ENCODE measurements at places on chromosomes 12 and 14.

DNA sequence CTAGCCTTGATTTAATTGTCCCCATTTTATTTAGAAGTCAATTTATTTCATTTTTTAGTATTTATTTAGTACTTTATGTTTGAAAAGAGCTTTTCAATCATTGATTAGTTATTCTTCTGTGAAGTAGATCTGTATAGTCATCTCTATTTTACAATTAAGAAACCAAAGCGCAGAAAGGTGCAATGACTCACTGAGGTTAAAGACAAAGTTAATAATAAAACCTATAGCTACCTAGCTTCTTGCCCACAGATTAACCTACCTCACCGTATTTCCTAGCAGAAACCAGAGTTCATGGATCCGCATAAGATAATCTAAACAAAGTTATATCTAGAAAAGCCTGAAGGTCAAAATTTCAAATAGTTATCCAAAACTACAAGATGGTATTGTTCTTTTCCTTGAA lies 176.4 kb downstream of the GRIN2B start:
- no peaks in the 10 kb centered on the region for H3K36me3 ChIP-seq
- H3K27me3 ChIP-seq, result no peaks in the 10 kb centered on the region
- H3K4me1 ChIP-seq, result no peaks in the 10 kb centered on the region
- DNase-seq, result no peak

- peaks cover 20% of the 10 kb centered on the region for H3K4me1 ChIP-seq
- DNase-seq, result no peak
- no peaks in the 10 kb centered on the region for H3K27me3 ChIP-seq
- no peak overlapping the region for H3K4me3 ChIP-seq
- no peak overlapping the region for H3K27ac ChIP-seq
Measured at GRCh38 chr12:112007945-112008344, 5.0 kb downstream of the TMEM116 start.

GRCh38 chr12:28844718-28845117 lies 304.4 kb upstream of the FAR2 start:
- no peak overlapping the region for H3K4me3 ChIP-seq
- no peaks in the 10 kb centered on the region for H3K36me3 ChIP-seq
- no peak for DNase-seq
- no peaks in the 10 kb centered on the region for H3K4me1 ChIP-seq
- no peaks in the 10 kb centered on the region for H3K27me3 ChIP-seq

DNA sequence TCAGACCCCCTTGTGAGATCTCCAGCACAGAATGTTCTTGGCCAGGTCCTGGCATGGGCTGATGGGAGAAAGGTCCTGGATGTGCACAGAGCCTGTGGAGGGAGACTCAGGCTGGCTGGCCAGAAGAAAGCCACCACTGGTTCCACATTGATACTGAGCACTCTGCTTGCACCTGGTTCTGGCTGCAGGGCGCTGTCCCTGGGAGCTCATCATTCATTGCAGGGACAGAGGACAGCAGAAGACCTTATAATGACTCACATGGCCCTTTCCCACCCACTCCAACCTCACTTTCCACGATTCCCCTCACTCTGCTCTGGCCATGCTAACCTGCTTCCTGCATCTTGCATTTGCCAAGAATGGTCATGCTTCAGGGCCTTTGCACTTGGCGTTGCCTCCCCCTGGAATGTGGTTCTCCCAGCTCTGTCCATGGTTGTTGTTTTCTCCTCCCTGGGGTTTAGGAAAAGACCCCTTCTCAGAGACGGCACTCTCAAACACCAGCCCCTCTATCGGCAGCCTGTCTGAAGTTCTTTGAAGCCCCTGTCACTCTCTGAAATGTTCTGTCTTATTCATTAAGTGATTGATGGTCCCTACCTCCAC lies 10.3 kb downstream of the KRT7 start:
- no peak overlapping the region for H3K4me3 ChIP-seq
- no peaks in the 10 kb centered on the region for H3K36me3 ChIP-seq
- H3K27ac ChIP-seq, result peak overlapping the region; percentile 68
- peaks cover 57% of the 10 kb centered on the region for H3K4me1 ChIP-seq
- no peak for DNase-seq
- no peaks in the 10 kb centered on the region for H3K27me3 ChIP-seq

DNA sequence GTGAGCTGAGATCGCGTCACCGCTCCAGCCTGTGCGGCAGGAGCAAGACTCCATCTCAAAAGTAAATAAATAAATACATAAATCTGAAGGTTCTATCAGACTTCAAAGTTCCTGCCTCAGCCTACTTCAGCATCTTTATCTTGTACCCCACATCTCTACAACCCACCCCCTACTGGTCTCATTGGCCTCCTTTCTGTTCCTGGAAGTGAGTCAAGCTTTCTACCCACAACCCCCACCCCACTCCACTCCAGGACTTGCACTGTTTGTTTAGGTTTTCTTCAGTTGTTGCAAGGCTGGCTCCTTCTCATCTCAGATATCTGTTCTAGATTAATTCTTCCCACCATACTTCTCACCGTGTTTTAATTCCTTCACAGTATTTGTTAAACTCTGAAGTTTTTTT lies 714 bp upstream of the PSMC6 start:
- DNase-seq, result no peak
- H3K4me3 ChIP-seq, result peak overlapping the region; percentile 94
- no peaks in the 10 kb centered on the region for H3K27me3 ChIP-seq
- peaks cover 11% of the 10 kb centered on the region for H3K4me1 ChIP-seq
- peak overlapping the region; percentile 87 for H3K27ac ChIP-seq
- peaks cover 16% of the 10 kb centered on the region for H3K36me3 ChIP-seq

DNA sequence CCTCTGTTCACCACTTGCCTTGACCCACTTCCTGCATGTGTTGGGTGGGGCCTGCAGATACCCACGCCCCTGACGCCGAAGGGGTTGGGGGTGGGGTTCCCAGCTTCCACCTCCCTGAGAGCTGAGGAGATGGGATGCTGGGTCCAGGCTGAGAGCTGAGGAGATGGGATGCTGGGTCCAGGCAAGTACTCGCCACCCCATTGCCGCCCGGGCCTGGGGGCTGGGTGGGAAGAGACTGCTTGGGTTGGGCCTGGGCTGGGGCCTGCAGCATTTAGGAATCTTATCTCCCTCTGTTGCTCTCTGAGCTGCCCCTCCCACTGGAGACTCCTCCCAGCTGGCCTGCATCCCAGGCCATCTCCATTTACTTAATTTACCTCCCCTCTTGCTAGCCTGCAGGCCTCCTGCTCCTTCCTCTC lies 17.4 kb downstream of the TEAD4 start:
- H3K4me1 ChIP-seq, result no peaks in the 10 kb centered on the region
- no peak overlapping the region for H3K27ac ChIP-seq
- no peak overlapping the region for H3K4me3 ChIP-seq
- H3K27me3 ChIP-seq, result no peaks in the 10 kb centered on the region
- DNase-seq, result no peak

DNA sequence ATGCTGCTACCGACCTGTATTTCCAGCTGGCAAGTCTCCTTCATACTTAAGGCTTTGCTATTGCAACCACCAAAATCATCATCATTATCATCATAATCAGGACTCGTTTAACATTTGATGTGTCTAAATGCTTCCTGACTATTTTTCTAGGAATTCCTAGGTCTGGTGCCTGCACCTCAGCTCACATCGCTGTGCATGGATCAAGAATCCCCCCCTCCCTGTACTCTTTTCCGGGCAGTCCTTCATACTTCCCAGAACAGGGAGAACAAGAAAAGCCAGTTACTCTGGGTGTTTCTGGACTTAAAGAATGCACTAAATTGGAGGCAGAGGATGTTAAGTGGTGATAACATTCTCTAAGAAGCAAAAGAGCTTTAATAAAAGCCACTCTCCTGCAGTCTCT lies 9.4 kb downstream of the ERP27 start:
- H3K27me3 ChIP-seq, result no peaks in the 10 kb centered on the region
- peaks cover 28% of the 10 kb centered on the region for H3K4me1 ChIP-seq
- no peaks in the 10 kb centered on the region for H3K36me3 ChIP-seq

GRCh38 chr12:9668161-9669018 lies 1.1 kb upstream of the CLEC2D start:
- H3K36me3 ChIP-seq, result no peaks in the 10 kb centered on the region
- H3K4me3 ChIP-seq, result no peak overlapping the region
- no peak for DNase-seq
- no peaks in the 10 kb centered on the region for H3K27me3 ChIP-seq

DNA sequence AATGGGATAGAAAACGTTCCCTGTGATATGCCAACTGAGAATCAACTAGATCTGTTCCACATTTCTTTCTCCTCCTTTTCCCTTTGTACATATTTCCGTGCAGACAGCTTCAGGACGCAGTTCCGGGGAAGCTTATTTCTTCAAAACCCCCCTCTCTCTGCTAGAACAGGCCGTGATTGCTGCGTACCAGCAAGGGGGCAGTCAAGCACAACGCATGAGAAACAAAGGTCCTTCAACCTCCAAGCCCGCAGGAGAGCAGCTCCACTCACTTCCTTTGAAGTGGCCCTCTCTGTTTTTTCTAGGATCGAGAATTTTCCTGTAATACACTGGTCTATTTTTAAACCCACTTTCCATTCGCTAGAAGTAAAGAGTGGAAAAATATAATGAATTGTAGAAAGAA lies 80.8 kb downstream of the ZNF664 start:
- peak; percentile 12 for DNase-seq
- H3K36me3 ChIP-seq, result no peaks in the 10 kb centered on the region
- no peak overlapping the region for H3K4me3 ChIP-seq
- H3K4me1 ChIP-seq, result no peaks in the 10 kb centered on the region
- no peak overlapping the region for H3K27ac ChIP-seq

GRCh38 chr14:56760164-56760914 lies 49.9 kb downstream of the OTX2 start:
- no peaks in the 10 kb centered on the region for H3K4me1 ChIP-seq
- no peak overlapping the region for H3K27ac ChIP-seq
- peaks cover 4% of the 10 kb centered on the region for H3K27me3 ChIP-seq
- no peaks in the 10 kb centered on the region for H3K36me3 ChIP-seq

DNA sequence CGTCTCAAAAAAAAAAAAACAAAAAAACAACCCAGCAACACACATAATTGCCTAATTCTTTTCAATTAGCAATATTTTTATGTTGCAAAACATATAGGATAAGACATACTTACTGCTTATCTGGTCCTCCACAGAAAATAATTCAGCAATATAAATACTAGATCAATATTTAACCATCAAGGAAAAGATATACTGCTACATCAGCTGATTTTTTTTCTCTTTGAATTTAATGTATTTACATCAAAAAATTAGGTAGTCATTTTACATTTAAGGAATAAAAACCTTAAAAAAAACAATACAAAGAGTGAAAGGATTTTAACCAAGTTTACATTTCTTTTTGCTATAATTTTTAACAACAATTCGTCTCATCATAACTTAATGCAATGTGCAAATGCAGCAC lies 28.1 kb downstream of the SPTSSA start:
- no peak overlapping the region for H3K4me3 ChIP-seq
- H3K4me1 ChIP-seq, result no peaks in the 10 kb centered on the region
- no peaks in the 10 kb centered on the region for H3K36me3 ChIP-seq
- no peaks in the 10 kb centered on the region for H3K27me3 ChIP-seq
- no peak for DNase-seq
- no peak overlapping the region for H3K27ac ChIP-seq

DNA sequence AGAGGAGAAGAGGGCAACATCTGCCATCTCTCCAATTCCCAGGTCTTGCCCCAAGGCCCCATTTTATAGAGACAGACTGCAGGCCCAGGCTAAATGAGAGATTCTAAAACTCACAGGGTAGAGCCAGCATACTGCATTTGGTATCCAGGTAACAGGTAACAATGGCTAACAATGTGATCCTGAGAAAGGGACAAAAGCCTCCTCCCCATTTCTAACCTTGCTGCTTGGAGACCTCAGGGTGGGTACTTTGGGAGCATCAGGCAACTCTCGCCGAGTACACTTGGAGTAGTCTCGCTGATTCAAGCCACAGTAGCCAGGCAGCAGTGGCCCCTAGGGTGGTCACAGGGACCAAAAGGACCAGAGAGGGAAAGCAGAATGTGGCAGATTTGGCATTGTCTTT lies 162.6 kb upstream of the PLEKHA5 start:
- H3K4me1 ChIP-seq, result no peaks in the 10 kb centered on the region
- no peak overlapping the region for H3K27ac ChIP-seq
- no peak overlapping the region for H3K4me3 ChIP-seq
- no peaks in the 10 kb centered on the region for H3K36me3 ChIP-seq

GRCh38 chr12:123519141-123520001 lies 14.1 kb downstream of the RILPL1 start:
- H3K27ac ChIP-seq, result no peak overlapping the region
- no peaks in the 10 kb centered on the region for H3K4me1 ChIP-seq
- no peak overlapping the region for H3K4me3 ChIP-seq
- no peak for DNase-seq
- no peaks in the 10 kb centered on the region for H3K27me3 ChIP-seq

GRCh38 chr14:100556936-100557505 lies 30.2 kb downstream of the BEGAIN start:
- no peak for DNase-seq
- no peak overlapping the region for H3K27ac ChIP-seq
- no peaks in the 10 kb centered on the region for H3K36me3 ChIP-seq
- peaks cover 7% of the 10 kb centered on the region for H3K4me1 ChIP-seq
- H3K27me3 ChIP-seq, result no peaks in the 10 kb centered on the region
- no peak overlapping the region for H3K4me3 ChIP-seq

DNA sequence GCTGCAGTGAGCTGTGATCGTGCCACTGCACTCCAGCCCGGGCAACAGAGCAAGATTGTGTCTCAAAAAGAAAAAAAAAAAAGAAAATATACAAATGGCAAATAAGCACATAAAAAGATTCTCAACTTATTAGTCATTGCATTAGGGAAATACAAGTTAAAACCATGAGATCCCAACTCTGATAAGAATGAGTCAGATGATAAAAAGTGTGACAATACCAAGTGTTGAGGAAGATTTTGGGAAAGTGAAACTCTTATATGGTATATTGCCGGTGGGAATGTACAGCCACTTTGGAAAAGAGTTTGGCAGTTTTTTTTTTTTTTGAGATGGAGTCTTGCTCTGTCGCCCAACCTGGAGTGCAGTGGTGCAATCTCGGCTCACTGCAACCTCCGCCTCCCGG lies 7.6 kb upstream of the PRPF40B start:
- H3K4me3 ChIP-seq, result no peak overlapping the region
- no peaks in the 10 kb centered on the region for H3K36me3 ChIP-seq
- no peaks in the 10 kb centered on the region for H3K27me3 ChIP-seq
- no peak for DNase-seq

- H3K36me3 ChIP-seq, result no peaks in the 10 kb centered on the region
- no peak for DNase-seq
- no peaks in the 10 kb centered on the region for H3K4me1 ChIP-seq
- H3K27ac ChIP-seq, result no peak overlapping the region
- peak overlapping the region; percentile 36 for H3K4me3 ChIP-seq
Measured at GRCh38 chr12:42590330-42590934, 886 bp upstream of the PRICKLE1 start.

GRCh38 chr12:124599074-124599999 lies 31.9 kb upstream of the NCOR2 start:
- H3K4me3 ChIP-seq, result no peak overlapping the region
- no peaks in the 10 kb centered on the region for H3K4me1 ChIP-seq
- no peak for DNase-seq
- no peaks in the 10 kb centered on the region for H3K27me3 ChIP-seq
- H3K36me3 ChIP-seq, result no peaks in the 10 kb centered on the region

- H3K4me3 ChIP-seq, result peak overlapping the region; percentile 30
- H3K27me3 ChIP-seq, result no peaks in the 10 kb centered on the region
- H3K27ac ChIP-seq, result no peak overlapping the region
- H3K36me3 ChIP-seq, result no peaks in the 10 kb centered on the region
- H3K4me1 ChIP-seq, result peaks cover 12% of the 10 kb centered on the region
Measured at GRCh38 chr12:2783936-2784600, 10.7 kb upstream of the FKBP4 start.

GRCh38 chr14:91261115-91261514 lies 16.6 kb upstream of the GPR68 start:
- H3K4me3 ChIP-seq, result no peak overlapping the region
- H3K4me1 ChIP-seq, result peaks cover 7% of the 10 kb centered on the region
- DNase-seq, result no peak
- H3K27me3 ChIP-seq, result no peaks in the 10 kb centered on the region

- no peaks in the 10 kb centered on the region for H3K27me3 ChIP-seq
- H3K27ac ChIP-seq, result no peak overlapping the region
- DNase-seq, result no peak
- peaks cover 2% of the 10 kb centered on the region for H3K4me1 ChIP-seq
- H3K36me3 ChIP-seq, result no peaks in the 10 kb centered on the region
Measured at GRCh38 chr12:15931590-15932053, 20.5 kb downstream of the DERA start.
